ENCODE measurements at places on chromosomes 16 and 17.

DNA sequence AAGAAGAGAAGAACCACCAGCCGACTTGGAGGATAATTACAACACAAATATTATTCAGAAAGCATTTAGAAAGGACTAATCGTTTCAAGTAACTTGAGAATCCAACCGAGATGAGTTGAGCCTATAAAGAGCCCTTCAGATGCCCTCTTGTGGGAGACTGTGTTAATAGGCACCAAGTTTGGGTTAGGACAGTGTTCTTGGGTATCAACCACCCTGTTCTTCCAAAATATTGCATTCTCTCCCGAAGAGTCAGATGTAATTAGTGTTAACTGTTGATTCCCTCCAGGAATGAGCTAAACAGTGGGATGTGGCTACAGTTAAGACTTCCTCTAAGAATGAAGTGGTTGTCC lies 87.8 kb upstream of the NOL11 start:
- DNase-seq: peak; percentile 16

GRCh38 chr16:89476811-89477261 lies 13.5 kb downstream of the ANKRD11 start:
- DNase-seq: no peak

DNA sequence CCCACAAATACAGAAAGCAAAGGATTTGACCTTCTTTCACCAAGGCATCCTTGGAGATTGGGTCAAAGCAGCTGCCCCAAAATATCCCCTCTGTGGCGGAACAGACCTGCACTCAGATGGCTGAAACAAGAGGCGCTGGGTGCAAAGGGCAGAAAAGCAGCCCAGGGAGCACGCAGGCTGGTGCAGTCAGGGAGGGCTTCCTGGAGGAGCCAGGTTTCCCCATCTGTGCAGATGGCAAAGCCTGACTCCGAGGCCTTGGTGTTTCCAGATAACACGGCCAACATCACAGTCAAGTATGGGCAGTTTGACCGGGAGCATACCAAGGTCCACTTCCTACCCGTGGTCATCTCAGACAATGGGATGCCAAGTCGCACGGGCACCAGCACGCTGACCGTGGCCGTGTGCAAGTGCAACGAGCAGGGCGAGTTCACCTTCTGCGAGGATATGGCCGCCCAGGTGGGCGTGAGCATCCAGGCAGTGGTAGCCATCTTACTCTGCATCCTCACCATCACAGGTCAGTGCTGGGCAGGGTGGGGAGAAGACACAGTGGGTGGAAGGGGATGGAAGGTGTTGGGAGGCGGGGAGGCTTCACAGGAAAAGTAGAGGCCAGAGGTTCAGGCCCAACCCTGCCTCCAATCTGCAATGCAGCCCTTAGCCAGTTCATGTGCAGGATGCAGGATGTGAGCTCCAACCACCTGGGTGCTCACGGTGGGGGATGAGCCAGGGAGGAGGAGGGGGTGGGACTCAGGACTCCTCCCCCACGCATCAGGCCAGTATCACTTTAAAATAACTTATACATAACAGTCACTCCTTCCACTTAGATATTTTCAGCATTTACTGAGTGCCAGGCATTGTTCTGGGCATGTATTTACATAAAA lies 26.4 kb upstream of the BEAN1 start:
- no peak for DNase-seq

GRCh38 chr16:89364606-89365005 lies 125.8 kb downstream of the ANKRD11 start:
- DNase-seq: no peak

DNA sequence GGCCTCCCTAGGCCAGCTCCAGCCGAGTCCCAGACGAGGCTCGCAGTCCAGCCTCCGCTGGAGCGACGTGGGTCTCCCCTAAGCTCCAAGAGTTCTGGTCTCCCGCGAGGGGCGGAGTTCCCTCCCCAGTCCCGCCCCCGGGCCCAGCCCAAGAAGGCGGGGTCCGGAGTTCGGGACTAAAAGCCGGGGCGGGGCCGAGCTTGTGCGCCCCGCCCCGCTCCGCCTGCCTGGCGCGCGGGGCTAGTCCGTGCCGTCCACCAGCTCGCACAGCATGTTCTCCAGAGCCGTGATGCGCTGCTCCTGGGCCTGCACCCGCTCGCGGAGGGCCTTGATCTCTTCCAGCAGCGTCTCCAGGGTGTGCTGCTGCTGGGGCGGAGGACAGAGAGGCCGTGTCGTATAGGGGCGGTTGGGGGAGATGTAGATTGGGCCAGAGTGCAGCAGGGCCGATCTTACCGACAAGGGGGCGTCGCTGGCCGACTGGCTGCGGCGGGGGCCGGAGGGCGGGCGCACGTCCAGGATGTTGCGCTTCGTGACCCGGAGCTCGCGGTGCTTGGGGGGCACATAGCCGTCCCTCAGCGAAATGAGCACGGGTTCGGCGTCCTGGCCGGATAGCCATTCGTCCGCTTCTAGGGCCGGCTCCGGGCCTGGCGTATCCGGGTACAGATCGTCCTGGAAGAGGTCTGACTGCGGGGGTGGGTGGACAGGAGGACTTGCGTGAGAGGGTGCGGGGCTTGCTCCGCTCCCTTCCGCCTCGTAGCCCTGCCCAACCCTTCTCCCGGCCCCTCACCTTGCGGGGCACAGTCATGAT lies 7.0 kb downstream of the CORO6 start:
- no peak for DNase-seq

- DNase-seq: no peak
These were observed 3.7 kb downstream of the PNPO start for GRCh38 chr17:47945080-47945479.

DNA sequence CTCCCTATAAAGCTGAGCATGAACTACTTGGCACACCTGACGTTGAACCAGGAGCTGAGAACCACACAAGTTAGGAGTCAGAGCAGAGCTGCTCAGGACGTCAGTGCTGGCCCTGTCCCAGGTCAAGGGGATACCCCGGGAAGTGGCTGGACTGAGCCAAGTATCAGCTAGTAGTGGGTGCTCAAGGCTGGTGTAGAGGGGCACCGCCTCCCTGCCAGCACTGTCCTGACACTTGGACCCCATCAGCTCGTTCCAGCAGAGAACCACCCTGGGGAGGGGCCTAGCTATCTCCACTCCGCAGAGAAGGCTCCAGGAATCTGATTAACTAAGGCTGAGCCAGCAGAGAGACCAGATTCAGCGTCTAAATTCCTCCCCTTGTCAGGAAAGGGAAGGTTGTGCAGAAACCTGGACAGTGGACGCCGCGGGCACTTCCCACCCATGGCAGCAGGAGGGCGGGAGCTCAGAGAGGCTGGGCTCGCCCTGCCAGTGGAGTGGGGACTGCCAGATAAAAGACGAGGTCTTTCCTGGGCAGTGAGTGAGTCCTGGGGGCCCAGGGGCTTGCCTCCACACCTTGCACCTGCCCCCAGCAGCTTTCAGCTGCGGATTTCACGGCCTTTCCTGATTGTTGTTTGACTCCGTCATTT lies 21.0 kb downstream of the C16orf90 start:
- no peak for DNase-seq

DNA sequence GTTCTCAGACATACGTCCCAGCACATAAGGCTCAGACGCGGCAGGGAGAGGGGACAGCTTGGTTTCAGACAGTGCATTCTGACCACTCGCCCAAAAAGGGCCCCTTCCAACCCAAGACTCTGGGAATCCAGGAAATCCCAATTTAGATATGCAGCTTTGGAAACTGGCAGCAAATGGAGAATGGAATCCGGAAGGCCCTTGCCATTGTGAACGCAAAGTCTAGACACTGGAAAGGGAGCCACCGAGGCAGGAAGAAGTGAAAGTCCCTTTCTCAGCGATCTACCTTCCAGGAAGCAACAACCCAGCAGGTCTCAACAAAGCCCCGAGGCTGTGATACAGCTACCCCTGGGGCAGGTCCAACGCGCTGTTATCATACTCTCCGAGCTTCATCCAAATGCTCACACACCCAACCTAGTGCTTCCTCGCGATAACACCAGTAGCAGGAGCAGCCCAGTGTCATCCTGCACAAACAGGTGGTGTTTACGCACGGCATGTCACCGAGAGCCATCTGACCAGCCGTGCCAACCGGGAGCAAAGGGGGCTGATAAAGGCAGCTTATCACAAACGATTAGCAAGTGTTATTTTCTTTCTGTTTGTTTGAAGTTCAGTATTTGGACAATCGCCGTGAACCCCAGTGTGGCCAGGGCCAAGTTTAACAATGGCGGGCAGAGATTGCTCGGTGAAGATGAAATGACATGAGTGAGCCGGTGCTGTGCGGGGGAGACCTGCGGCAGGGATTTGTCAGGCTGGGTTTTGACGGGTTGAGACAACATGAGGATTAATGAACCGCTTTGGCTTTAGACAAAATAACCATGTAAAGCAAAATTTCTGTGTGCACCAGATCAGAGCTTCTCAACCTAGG lies 240.6 kb downstream of the FOXL1 start:
- no peak for DNase-seq

- DNase-seq: no peak
These were observed 23.6 kb upstream of the DNAI2 start for GRCh38 chr17:74250324-74250995.

- no peak for DNase-seq
These were observed 61.8 kb upstream of the ENDOV start for GRCh38 chr17:80352991-80353665.

GRCh38 chr17:21124086-21124485 lies 2.7 kb upstream of the DHRS7B start:
- no peak for DNase-seq

DNA sequence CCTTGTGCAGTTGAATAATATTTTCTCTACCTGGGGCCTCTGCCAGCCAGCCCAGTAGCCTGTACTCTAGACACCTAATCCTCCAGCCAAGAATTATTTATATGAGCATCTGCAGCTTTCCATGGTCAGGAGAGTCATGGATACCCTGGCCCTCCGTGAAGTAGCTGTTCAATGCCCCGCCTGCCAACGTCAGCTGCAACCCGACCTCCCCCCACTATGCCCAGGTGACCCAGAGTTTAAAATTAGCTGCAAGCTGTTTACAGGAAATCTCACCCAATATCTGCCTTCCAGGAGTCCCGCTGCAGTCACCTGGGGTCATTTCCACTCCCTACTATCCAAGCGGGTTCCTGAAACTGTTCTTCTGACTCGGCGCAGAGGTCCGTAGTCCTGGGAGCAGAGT lies 12.3 kb downstream of the SDR42E2 start:
- DNase-seq: no peak

GRCh38 chr17:72158895-72159885 lies 38.4 kb downstream of the SOX9 start:
- no peak for DNase-seq

DNA sequence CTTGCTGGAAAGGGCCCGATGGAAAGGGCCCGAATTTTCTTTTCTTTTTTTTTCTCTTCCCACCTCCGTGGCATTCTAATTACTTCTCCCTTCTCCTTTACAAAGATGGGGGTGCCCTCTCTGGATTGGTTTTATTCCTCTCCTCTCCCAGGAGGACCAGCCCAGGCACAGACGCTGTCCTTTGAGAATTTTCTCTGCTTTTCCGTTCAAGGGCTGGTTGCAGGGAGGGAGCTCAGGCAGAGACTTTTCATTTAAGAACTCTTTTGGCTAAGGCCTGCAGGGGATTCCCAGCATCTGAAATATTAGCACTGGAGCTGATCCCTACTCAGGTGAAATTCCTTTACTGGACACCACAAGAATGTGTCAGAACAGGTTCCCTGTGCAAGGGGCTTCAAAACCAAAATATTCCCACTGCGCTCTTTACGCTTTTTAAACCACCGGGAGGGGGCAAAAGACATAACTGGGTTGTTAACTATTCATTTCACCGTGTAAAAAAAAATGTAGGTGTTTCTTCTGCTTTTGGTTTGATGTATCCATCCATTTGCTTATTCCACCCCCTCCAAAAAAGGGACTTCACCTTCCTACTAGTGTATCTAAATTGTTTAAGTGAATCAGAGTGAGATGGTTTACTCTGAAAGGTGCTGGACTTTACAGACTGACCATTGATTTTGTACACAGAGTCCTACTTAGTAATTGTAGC lies 1.4 kb downstream of the NFAT5 start:
- DNase-seq: peak; percentile 59

Measured in ACHN (cell line).